ENCODE measurements at places on chromosomes 13 and 19.

DNA sequence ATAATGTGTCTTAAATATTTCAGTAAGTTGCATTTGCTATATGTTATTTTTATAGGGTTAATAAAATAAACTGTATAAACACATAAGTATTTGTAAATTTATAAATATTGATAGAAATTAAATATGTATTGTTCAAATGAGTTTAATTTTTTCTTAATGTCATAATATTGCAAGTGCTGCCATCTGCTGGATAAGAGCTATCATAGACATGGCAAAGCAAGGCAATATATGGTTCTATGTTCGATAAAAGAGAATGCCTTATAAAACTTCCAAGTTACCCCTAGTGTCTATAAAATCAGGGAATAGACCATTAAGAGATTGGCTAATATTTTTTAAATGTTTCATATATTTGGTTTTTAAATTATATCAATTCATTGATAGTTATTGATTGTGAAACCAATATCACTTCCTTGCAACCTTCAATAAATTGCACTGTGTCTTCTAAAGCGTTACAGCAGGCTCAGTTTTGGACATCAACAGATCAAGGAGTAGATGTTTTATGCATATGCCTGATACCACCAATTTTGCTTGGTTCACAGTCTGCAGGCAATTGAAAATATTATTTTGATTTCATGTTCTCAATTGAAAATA lies 29.0 kb upstream of the SLITRK6 start:
- peak; percentile 70 for DNase-seq

- no peak for DNase-seq
Observed at GRCh38 chr13:47258384-47258783, 361.5 kb upstream of the HTR2A start.

- DNase-seq, result peak; percentile 73
Observed at GRCh38 chr19:40461669-40462221, 3.8 kb downstream of the BLVRB start.

DNA sequence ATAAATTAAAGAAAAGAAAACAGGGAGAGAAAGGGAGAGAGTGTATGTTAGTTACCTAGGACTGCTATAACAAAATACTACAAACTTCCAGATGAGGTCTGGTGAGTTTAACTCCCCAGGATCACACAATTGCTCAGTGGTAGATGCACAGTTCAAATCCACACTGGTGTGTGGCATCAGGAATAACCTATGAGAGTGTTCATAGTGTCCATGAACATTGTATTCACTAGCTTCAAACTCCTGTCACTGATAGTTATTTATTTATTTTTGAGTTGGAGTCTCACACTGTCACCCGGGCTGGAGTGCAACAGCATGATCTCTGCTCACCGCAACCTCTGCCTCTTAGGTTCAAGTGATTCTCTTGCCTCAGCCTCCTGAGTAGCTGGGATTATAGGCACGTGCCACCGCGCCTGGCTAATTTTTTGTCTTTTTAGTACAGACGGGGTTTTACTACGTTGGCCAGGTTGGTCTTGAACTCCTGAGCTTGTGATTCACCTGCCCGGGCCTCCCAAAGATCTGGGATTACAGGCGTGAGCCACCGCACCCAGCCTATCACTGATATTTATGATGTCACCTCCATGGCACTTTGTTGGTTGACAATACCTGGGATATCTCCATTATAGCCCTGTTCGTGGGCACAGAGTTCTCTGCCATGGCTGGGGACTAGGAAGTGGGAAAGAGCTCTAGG lies at the start of gene NFILZ:
TSS of gene NFILZ (plus strand) at position 638 of the 688 bp plus-strand sequence. CDS start 46,133 bp downstream, outside the sequence.
- DNase-seq, result no peak

- DNase-seq, result peak; percentile 46
Observed at GRCh38 chr19:16899566-16900075, 10.8 kb downstream of the F2RL3 start.

DNA sequence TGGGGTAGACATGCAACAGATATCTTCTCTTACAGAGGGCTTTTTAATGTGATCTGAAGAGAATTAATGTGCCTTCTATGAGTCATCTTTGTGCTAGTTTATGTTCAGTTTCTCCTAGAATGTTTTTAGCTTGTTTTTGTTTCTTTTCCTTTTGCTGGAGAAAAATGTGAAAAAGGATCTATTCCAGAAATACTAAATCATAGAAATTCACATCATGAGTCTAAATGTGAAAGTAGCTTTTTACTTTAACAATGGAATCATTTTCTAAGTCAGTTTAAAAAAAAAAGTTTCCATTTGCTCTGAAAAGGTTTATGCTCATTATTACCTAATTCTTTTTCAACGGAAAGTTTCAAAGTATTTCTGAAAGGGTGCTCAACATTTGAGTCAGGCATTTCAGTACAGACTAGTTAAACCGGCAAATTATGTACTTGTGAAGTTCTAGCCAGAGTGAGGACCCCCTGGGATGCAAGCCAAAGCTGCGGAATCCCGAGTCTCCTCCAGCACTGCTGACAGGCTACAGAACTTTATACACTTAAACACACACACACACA lies 72.9 kb downstream of the SPATA13 start:
- no peak for DNase-seq

GRCh38 chr13:106034201-106034600 lies 501.3 kb downstream of the EFNB2 start:
- no peak for DNase-seq

- no peak for DNase-seq
Observed at GRCh38 chr19:16627928-16628182, 149 bp downstream of the MED26 start.

GRCh38 chr19:7475665-7476064 lies 13.2 kb downstream of the PEX11G start:
- no peak for DNase-seq

DNA sequence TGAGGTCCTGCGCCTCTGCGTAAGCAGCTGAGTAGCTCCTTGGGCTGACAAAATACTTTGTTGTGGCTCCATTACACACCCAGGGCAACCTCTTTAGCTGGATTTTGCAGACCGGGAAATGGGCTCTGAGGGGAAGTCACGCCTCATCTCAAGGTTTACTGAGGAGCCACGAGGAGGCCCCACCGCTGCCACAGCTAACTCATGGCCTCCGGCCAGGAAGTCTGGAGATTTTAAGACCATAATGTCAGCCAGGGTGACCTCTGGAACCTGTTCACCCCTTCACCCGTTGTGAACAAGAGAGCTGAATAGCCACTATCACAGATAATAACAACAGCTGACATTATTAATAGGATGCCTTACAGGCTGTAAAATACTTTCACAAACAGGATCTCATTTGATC lies 351.3 kb upstream of the TMTC4 start:
- DNase-seq, result no peak

- peak; percentile 20 for DNase-seq
Observed at GRCh38 chr13:108121406-108121805, 93.9 kb downstream of the LIG4 start.

DNA sequence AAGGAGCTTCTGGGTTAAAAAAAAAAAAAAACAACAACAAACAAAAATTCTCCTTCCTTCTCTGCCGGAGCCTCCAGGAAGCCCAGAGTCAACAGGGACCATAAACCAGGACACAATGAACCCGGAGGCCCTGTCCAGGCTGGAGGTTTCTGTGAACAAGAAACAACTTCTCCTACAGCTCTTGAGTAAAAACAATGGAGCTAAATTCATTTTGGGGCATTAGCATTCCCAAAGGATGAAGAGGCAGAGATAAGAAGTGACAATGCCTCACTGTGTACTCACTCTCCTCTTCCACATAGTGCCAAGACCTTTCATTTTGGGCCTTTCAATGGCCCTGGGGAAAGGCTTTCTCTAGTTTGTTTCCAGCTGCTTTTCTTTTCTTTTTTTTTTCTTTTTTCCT lies 9.0 kb downstream of the RHPN2 start:
- DNase-seq, result no peak

- no peak for DNase-seq
Observed at GRCh38 chr13:20498129-20498528, 27.5 kb downstream of the CRYL1 start.

DNA sequence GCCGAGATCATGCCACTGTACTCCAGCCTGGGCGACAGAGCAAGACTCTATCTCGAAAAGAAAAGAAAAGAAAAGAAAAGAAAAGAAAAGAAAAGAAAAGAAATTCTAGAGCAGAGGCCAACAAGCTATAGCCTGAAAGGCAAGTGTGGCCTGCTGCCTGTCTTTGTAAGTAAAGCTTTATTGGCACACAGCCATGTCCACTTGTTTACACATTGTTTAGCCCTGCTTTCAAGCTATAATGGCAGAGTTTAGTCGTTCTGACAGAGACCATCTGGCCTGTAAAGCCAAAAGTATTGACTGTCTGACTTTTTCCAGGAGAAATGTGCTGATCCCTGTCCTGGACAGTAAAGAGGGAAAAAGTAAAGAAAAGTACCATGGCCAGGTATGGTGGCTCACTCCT lies 18.3 kb downstream of the NWD1 start:
- no peak for DNase-seq

GRCh38 chr19:44164327-44164672 lies 600 bp upstream of the ZNF226 start:
- DNase-seq, result no peak

- DNase-seq, result peak; percentile 9
Observed at GRCh38 chr13:59398127-59398526, 765.6 kb downstream of the DIAPH3 start.

GRCh38 chr13:53013113-53013512 lies 15.5 kb upstream of the OLFM4 start:
- DNase-seq, result no peak

DNA sequence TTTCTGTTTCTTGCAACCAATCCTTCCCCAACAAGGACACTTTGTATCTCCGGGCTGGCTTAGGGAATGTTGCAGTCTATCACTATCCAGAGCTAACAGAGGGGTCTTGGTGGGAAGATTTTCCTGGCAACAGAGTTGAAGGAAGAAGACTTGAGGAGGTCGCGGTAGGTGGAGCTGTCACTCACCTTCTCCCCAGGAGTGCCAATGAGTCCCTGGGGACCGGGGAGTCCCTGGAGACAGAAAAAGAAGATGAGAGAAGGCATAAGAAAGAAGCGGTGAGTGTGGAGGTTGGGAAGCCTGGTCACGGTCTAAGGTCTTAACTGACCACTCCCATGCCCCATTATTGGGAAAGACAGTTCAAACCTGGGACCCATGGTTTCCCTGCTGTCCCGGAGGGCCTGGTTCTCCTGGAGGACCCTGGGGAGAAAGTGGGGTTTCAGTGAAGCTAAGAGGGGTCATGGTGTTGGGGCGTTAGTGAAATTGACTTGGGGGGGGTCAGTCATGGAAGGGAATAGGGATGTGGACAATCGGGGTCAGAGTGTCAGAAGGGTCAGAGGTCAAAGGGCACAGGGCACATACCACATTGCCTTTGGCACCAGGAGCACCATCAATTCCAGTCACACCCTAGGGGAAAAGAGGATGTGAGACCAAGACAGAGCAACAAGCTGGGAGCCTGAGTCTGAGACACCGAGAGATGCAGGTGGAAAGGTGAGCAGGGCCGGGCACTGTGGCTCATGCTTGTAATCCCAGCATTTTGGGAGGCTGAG lies 18.7 kb downstream of the COL5A3 start:
- no peak for DNase-seq

GRCh38 chr13:29993716-29994488 lies 143.5 kb upstream of the UBL3 start:
- DNase-seq, result no peak

DNA sequence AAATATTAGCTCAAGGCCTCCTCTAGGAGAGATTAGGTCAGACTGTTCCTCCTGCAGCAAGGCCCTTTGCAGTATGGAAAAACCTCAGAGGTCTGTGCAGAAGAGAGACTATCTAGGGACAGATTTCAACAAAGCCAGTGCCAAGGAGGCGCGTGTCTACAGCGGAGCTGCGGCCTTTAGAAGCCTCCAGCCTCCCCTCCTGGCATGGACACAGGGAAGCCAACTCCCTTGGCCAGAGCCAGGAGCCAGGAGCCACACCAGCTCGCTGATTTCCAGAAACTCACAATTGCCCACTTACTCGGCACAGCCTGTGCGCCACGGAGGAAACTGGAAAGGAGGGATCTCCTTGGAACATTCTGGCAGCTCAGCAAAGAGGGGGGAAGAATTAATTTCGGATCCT lies 63.4 kb downstream of the INSR start:
- DNase-seq, result no peak

DNA sequence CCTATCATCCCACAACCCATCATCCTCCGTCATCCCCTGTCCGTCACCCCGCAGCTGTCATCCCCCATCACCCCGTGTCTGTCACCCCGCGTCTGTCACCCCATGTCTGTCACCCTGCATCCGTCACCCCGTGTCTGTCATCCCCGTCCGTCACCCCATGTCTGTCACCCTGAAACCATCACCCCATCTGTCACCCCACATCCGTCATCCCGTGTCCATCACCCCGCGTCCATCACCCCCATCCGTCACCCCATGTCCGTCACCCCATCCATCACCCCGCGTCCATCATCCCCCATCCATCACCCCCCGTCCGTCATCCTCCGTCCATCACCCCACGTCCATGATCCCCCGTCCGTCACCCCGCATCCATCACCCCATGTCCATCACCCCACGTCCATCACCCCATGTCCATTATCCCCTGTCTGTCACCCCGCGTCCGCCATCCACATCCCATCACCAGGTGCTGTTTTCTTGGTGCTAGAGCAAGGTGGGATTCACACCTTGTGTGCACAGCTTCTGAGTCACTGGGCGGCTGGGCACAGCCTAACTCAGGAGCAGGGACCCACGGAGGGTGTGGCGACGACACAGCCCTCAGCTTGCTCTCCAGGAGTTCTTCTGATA lies 24.2 kb downstream of the RASA3 start:
- DNase-seq, result no peak

GRCh38 chr13:111939666-111940278 lies 127.2 kb upstream of the SOX1 start:
- no peak for DNase-seq

GRCh38 chr19:47699360-47699917 lies 13.8 kb upstream of the EHD2 start:
- DNase-seq, result peak; percentile 63

- no peak for DNase-seq
Observed at GRCh38 chr13:96071504-96071903, 18.3 kb upstream of the UGGT2 start.

- no peak for DNase-seq
Observed at GRCh38 chr13:19822673-19823072, 39.9 kb upstream of the PSPC1 start.

DNA sequence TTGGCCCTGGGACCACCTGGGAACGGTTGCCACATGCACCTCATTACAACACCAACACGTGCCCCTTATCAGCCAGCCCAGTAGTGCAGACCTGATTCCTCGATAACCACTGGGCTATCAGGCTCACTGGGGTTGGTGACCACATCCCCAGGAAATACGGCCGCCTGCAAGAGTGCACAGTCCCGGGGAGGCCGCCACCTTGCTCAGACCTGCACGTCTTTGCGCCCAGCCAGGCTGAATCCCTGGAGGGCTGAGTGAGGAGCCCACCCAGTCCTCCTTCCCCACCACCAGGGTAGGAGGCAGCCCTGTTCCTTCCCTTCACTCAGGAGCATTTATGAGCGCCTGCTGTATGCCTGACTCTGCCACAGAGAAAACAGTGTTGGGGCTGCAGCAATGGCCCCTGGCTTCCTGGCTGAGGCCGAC lies 67.8 kb downstream of the CEBPG start:
- DNase-seq, result no peak

GRCh38 chr13:56980856-56981255 lies 159.9 kb upstream of the PRR20A start:
- DNase-seq, result no peak

GRCh38 chr13:98540476-98540875 lies 36.4 kb downstream of the STK24 start:
- DNase-seq, result no peak

GRCh38 chr13:76634431-76635191 lies 251.6 kb downstream of the KCTD12 start:
- DNase-seq, result no peak

Data from NAMALWA (cell line).